GM12864 (cell line): ENCODE measurements at places on chromosomes 11 and 22.

GRCh38 chr11:25890626-25891260, 441.2 kb upstream of the ANO3 start:
- DNase-seq, result no peak

- no peak for DNase-seq
These were observed 68.7 kb downstream of the ZNRF3 start for GRCh38 chr22:28951969-28952521.

- no peak for DNase-seq
These were observed 79.5 kb downstream of the PARVA start for GRCh38 chr11:12456651-12457579.

DNA sequence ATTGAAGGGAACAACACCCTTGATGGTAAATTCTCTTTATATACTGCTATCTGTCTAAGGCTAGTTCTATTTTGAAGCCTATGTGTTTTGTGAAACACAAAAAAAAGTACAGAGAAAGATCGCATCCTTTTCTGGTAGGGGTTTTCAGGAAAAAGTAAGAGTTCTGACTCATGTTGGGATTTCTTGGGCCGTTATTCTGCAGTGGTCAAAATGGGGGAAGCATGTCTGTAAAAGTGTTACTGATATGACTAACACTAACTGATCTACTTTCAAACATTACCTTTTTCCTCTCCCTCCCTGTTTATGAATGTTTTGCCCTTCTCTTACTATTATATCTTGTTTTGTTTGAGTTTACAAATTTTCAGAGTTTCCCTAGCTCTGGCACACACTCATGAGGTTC, 53.9 kb downstream of the CTNND1 start:
- DNase-seq, result peak; percentile 25

DNA sequence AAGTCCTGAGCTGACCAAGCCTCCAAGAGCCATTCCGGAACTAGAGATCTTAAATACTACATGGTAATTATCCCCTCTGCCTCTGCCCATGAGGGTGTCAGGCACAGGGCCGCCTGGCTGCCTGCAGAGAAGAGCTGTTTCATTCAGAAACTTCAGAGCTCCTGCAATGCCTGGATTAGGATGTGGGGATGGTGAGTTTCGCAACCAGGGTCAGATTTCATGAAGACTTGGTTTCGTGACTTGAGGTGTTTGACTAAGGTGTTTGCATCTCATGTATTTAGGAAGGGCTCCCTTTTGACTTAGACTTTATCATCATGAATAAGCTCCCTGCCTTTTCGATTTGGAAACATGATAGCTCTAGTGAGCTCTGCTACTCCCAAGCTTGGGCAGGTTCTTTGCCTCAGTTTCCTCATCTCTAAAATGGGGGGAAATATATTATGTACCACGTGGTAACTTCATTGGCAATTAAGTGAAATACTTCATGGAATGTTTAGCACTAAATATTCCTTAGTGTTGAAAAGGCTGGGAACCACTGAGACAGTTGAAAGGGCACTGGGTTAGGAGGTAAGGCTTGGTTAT, 9.1 kb downstream of the TIMP3 start:
- DNase-seq, result no peak

DNA sequence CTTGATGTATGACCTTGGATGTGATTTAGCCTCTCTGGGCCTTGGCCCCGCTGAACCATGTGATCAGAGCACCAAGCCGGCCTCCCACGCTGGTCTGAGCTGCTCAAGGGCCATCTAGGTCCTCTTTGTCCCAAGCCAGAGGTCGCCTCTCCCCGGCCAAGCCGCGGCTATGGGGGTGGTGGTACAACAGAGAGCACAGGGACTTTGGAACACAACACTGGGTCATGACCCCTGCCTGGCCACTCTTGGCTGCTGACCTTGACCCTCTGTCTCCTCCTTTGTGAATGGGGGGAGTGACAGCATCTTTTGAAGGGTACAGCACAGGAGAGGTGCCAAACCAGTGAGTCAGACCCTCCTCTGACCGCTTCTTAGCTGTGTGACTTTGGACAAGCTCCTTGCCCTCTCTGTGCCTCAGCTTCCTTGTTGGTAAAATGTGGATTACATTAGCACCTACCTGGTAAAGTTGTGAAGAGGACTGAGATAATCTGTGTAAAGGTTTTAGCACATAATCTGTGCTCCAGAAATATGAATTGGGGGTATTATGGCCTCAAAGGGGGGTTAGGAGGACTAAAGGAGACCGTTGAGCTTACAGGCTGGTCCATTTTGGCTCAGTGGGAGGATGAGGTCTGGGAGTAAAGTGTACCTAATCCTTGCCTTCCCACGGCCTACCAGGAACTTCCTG, 4.7 kb downstream of the SCYL1 start:
- DNase-seq, result no peak

- DNase-seq, result no peak
These were observed 42.1 kb downstream of the SCUBE1 start for GRCh38 chr22:43300891-43301676.

- DNase-seq, result no peak
These were observed 1.5 kb downstream of the HIPK3 start for GRCh38 chr11:33258631-33259205.

DNA sequence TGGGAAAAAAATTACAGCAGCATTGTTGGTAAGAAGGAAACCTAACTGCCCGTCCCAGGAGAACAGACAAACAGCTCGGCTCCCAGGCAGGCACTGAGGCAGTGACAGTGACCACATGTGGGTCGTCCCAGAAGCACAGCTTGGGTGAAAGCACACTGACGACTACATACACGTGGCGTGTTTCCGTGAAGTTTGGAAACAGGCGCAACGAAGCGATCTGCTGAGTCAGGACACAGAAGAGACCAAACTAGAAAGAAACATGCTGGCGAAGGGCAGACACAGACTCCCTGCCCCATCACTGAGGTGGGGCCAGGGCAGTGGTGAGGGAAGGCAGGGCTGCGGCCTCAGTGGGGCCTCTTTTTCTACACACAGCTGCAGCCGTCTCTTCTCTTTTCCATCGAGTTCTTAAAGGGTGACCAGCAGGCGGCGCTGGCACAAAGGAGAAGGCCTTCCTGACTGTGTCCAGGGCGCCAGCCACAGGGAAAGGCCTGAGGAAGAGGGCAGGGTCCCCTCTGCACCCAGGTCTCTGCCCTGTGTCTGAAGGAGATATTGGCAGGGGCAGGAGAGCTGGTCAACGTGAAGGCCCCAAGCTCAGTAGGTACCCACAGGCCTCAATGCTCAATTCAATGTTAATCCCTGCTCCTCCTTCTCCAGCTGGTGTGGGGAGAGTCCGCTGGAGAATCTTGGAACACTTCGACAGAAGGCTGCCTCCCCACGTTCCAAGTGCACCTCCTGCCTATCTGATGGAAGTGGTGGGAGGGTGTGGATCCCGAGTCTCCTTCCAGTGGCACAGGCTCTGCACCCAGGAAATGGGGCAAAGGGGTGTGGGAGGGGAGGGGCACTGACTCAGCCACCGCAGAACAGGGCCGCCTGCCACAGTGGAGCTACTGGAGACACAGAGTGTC, 19.9 kb downstream of the CARS1 start:
- DNase-seq, result no peak

DNA sequence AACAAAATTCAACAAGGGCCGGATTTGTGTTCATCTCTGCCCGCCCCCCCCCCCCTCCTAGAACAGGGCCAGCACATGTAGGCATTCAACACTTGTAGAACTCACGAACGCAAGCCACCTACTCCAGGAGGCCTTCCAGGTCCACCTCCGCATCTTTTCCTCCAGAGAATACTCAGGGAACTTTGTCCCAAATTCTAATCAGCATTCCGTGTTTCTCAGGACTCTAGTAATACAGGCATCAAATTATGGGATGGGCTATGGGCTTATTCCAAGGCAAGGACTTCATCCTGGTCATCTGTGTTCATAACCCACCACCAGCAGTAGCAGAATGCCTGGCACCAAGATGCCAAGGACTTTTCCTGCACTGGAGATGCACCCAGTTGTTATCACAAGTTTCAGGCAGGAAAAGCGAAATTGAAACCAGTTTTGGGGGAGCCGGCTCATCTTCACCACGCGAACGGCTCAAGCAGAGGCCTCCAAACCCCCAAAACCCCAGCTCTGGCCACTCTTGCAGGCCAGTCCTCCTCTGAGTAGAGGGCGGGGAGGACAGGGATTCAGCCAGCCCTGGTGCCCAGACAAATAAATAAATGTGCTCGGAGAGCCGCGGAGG, 462 bp downstream of the UBE2L6 start:
- no peak for DNase-seq

DNA sequence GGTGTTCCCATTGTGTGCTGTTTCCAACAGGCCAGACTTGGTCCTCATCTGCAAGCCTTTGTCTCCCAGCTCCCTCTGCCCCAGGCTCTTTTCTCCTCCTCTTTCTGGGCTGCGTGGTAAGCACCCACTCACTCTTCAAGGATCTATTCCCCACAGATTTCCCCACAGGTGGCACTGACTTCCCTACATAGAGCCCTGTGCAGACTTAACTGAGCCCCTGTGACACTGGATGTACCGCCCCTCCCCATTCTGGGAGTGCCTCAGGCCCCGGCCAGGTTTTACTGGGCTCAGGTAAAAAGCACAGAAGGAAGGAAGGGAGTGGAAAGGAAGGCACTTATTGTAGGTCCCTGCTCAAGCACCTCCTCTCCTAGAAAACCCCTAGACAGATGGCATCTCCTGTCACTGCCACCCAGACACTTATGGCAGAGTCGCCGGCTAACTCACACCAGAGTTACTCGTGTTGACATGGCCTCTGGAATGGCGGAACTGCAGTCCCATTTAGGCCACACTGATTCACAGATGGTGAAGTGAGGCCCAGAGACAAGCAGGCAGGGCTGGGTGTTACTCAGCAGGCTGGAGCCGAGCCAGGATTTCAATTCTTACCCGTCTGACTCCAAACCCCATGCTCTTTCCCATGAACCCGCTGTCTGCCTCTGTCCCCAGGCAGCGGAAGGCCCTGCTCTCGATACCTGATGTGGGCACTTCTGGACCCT, 47.2 kb downstream of the LRRC32 start:
- no peak for DNase-seq

DNA sequence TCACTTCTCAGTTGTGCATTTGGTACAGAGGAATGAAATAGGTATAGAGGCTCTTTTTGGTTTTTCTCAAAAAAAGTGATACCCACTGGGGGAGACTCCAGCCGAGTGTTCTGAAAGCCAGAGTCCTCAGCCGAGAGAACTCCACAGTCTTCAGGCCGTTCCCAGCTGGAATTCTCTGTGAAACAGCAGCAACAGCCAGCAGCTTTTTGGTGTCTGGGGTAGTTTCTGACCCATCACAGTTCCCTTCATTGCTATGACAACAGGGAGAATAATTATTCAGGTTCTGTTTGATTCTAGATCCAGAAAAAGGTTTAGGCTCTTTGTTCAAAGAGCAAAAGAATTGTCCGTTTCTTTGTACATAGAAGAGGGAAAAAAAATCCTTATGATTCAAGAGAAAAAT, 84.6 kb downstream of the C22orf31 start:
- no peak for DNase-seq

GRCh38 chr11:128182844-128183243, 404.5 kb downstream of the ETS1 start:
- DNase-seq, result no peak

- no peak for DNase-seq
These were observed 5.2 kb downstream of the UPB1 start for GRCh38 chr22:24500277-24500820.

GRCh38 chr11:120123946-120124345, 14.0 kb downstream of the TRIM29 start:
- DNase-seq, result no peak

- DNase-seq, result no peak
These were observed 16.2 kb downstream of the P2RY6 start for GRCh38 chr11:73288192-73288872.

DNA sequence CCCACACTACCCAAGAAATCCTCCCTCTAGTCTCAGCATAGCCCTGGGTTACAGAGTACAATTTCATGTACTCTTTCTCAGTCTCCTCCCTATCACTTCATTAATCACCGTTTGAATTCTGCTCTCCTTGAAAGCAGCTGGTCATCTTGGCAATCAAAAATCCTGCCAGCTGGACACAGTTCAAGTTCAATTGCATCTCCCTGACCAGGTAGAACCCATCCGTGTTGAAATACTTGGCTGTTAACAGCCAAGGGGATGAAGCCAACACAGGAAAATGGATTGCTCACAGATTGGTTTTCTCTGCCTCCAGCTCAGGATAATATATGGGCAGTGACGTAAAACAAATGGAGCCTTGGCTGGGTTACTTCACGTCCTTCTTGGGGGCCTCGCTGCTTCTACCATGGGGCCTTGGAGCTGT, 55.1 kb upstream of the GRK3 start:
- no peak for DNase-seq

- no peak for DNase-seq
These were observed 45.5 kb downstream of the GAB4 start for GRCh38 chr22:16962501-16962900.
